ELF-1 (cell line): ENCODE measurements at places on chromosomes 4 and X.
A peak's percentile ranks its signal among the peaks of the same experiment; 100 is the strongest.

- DNase-seq: no peak
These were observed 187.7 kb downstream of the SHROOM3 start for GRCh38 chr4:76622717-76623116.

DNA sequence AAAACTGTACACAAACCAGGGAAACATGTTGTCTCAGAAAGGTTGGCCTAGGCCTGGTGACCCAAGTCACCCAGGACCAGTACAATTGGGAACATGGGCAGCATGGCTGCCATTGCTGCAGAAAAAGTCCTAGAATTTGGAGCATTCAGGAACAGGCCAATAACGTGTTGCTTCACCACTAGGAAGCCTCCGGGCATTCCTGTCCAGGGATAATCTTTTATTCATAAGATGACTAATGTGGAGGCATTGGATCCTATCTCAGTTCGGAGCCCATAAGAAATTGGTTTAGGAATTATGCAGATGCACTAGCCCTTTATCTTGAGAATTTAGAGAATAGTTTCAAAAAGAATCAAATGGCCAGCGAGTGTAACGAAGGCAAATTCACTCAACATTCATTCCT, 242.8 kb upstream of the NDST4 start:
- no peak for DNase-seq

DNA sequence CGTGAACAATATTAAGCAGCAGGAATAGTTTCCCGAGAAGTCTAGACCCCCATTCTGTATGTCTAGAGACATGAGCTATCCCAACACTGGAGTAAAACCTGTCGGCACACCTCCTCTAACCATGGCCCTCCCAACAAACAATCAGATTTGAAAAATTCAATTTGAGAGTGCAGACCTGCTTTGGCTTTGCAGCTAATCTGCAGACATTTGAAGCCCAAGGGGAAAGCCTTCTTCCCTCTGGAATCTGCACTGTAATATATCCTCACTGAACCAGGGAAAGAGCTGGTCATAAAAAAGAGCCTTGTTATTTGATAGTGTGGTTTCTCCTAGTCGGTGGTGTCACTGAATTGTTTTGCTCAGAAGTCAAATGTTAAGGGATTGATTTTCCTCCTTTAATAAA, 44.6 kb upstream of the KLHL34 start:
- no peak for DNase-seq

DNA sequence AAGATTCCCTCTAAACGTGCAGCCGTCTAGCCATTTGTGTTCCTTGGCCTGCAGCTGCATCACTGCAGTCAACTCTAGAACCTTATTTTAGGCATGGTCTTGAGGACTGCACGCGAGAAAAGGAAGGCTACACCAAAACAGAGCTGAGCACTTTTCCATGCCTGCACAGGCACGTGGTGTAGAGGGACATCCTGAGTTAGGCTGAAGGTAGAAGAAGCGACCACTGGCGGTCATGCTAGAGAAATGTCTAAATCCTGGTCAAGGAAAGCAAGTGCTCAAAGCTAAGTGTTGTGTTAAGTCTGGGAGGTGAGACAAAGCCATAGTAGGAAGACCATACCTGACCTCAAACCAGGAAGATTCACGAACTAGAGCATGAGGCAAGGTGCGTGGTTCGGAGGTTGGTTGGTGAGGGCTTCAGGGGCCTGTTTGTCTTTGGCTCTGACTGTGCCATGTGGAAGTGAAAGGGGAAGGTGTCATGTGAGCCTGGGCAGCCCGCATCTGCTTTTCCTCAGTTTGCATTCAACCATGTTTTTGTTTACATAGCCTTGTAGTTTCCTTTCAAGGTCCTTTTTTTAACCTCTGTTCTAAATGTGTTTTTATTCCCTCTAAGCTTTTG, 203.8 kb downstream of the AASDH start:
- DNase-seq: peak; percentile 15

GRCh38 chr4:94577136-94577535, 125.4 kb downstream of the PDLIM5 start:
- no peak for DNase-seq

DNA sequence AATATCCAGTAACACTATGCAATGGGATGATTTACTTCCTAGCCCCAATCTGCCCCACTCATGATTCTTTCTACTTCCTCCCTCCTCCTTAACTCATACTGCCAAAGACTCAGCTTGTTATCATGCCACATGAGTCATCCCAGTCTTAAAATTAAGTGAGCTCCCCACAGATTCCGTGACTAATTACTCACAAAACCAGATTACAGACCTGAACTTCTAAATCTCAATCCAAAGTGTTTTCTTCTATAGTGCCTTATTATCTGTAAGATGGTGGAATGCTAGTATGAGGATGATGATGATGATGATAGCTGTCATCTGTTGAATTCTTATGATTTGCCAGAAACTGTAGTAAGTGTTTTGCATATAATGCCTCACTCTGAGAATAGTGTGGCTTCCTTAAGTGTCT, 27.7 kb upstream of the GPC3 start:
- no peak for DNase-seq

DNA sequence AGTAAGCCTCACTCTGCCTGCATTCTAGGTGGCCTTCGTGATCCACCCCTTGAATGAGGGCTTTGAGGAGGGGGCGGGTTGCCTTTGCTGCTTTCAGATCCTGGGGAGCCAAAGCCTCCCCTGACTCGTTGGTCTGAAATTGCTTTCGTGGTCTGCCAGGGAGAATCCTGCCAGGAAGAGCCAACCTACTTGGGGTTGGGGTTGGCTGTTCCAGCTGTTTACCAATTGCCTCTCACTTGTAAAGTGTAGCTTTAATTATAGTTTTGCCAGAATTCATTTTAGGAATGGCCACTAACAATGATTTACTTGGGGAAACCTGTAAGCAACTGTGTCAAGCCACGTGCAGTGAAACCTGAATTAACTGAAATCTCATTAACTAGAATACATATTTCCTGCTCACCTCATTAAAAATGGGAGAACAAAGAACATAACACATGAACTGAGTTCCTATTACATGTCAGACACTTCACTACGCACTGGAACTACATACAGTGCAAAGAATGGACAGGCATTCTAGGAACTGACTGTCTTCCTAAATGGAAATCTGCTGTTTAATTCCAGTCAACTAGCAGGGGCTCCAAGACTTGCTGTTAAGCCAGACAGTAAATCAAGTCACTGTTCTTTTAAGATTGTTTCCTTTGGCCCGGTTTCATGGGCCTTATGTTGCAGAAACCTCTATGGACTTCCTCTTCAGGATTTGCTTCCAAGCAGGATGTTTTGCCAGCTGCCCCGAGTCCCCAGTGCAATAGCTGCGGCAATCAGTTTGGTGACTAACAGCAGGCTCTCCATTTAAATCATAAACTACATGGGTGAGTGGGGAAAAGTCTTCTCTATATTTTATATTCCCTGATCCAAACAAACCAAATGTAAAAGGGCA, 16.4 kb upstream of the NKRF start:
- DNase-seq: no peak

DNA sequence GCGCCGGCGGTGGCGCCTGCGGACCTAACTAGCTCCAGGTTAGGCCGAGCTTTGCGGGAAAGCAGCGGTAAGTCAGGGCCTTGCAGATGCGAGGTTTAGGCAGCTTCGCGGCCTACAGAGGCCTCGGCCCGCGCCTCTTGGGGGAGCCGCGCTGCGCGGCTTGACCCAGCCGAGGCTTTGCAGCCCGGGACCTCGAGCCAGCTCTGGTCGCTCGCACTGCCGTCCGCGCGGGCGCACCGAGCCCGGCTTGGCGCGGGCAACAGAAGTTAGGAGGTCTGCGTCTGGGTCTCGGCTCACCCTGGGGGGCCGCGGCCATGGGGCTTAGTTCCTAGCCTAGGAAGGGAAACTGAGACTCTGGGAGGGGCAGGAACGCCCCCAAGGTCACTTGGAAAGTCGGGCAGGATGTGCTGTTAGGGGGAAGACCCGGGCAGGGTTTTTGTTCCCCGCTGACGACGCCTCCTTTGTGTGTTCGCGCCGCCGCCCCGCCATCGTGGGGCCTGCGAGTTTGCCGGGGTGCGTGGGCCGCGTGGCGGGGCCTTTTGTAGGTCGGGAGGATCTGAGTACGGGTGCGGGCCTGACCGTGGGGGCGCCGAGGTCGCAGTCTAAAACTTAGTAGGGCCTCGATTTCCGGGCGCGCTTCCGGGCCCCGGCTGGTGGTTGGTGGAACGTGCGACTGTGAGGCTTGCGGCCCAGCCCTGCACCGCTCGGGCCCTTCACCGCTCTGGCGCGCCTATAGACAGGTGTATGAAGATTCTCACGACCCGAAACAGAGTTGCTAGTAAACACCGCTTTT, 482 bp downstream of the RNF4 start:
- DNase-seq: peak; percentile 58

DNA sequence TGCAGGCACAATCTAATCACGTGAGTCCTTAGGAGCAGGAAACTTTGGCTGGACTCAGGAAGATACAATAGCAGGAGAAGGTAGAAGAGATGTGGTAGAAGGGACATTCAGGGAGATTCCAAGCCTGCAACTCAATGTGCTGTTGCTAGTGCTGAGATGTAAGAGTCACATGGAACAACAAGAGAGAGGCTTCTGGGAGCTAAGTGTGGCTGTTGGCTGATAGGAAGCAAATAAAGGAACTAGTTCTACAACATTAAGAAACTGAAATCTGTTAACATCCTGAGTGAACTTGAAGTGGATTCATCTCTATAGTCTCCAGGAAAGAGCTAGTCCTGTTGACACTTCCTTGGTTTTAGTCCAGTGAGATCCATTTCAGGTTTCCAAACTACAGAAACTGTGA, 1207.4 kb downstream of the ADGRL3 start:
- no peak for DNase-seq

DNA sequence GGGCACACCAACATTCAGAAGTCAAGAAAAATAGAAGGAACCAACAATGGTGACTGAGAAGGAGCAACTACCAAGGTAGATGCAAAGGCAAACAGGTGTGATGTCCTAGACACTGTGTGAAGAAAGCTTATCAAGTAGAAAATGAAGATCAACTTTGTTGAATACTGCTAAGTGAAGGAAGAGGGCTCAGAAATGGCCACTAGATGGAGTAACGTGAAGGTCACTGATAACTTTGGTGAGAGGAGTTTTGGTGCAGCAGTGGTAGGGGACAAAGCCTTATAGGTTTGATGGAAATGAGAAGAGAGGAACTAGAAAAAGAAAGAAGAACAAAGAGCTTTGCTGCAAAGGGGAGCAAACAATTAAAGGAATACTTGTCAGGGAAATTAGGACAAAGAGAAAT, 23.5 kb downstream of the OTC start:
- peak; percentile 8 for DNase-seq

DNA sequence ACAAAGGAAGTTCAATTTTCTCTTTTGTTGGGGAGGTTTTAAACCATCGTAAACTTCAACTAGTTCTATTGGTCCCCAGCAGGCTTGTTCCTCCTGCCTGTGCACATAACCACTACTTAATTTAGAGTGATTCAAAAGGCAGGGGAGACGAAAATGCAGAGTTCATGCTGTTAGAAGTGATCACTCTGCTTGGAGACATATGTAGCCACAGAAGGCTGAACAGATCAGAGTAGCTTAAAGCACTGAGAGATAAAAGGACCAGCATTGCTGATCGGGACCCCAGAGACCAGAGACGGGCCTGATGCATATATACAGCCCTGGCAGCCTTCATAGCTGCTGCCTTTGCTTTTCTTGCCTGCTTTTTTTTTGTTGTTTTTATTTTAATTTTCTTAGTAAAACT, 662.0 kb upstream of the CPEB2 start:
- no peak for DNase-seq

- no peak for DNase-seq
These were observed 14.3 kb downstream of the ZAR1 start for GRCh38 chr4:48504352-48504751.

- DNase-seq: no peak
These were observed 355.0 kb upstream of the GATB start for GRCh38 chr4:152115794-152116193.

DNA sequence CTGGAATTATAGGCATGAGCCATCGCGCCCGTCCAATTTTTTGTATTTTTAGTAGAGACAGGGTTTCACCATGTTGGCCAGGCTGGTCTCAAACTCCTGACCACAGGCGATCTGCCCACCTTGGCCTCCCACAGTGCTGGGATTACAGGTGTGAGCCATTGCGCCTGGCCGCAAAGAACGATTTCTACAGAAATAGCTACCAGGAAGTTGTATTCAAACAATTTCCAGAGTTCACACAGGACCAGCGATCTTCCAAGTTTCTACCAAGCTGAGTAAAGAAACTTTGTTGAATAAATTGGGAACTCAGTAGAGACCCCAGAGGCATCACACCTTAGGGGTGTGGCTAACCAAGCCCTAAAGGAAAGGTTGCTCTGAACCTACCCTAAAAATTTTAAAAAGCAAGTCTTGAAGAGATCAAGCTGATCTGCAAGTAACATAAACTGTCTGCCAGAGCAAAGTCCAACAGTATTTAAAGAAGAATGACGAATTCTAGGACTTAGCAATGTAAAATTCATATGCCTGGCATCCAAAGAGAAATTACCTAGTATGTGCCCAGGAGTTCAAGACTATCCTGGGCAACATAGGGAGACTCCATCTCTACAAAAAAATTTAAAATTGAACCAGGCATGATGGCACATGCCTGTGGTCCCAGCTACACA, 48.4 kb upstream of the USP9X start:
- DNase-seq: no peak

- no peak for DNase-seq
These were observed 35.4 kb upstream of the CENPU start for GRCh38 chr4:184769141-184769765.

DNA sequence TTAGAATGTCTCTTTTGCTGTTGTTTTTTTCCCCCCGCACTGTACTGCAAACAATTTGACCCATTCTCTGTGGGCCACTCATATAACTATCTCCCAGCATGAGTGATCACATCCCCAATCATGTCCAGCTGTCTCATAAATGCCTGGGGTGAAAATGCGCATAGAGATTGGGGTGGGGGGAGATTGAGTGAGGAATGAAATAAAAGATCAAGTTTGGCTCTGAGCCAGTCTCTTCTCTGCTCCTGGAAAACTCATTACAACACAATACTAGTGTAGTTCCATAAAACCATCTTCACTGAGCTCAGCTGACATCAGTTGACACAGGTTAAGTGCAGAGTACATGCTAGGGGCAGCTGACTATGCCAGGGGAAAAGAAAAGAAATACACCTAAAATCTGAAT, 96.9 kb downstream of the EGF start:
- no peak for DNase-seq

GRCh38 chr4:105189855-105190650, 43.4 kb downstream of the TET2 start:
- no peak for DNase-seq

GRCh38 chr4:2817701-2818350, 24.9 kb downstream of the SH3BP2 start:
- DNase-seq: peak; percentile 36

DNA sequence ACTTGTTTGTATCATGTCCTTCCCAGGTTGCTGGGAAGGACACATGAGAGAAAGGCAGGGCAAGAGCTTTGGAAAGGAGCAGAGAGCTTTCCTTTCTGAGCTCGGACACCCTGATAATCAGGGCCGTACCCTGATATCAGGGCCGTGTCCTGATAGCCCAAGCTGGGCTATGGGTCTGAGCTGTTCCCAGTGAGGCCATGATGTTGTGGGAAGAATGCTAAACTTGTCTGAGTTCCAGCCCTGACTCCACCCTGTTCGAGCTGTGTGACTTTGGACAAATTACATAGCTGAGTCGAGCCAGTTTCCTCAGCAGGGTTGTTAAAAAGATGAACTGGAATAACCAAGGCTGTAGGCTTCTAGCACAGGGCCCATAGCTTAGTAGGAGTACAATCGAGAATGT, 3.3 kb upstream of the CXCR3 start:
- no peak for DNase-seq

GRCh38 chr4:38385093-38386004, 278.6 kb upstream of the KLF3 start:
- DNase-seq: no peak

- peak; percentile 36 for DNase-seq
These were observed 57.0 kb downstream of the TRIML1 start for GRCh38 chr4:188196134-188196735.

- no peak for DNase-seq
These were observed 43.1 kb upstream of the RPS6KA3 start for GRCh38 chrX:20309806-20310205.
